ENCODE measurements at places on chromosomes 2 and 18. TPM values are rescaled to one million over a fixed set of nuclear protein-coding genes. Genes with fewer than 3 reads are reported as not detected.

The B4GALT6 gene
- total RNA-seq = 1.4 TPM

The RAB6D gene
- not detected for total RNA-seq

The ACTG2 gene
- total RNA-seq = 3.8 TPM

The CELF4 gene
- total RNA-seq = not detected

The LRATD1 gene
- total RNA-seq = 35.4 TPM

The BMP10 gene
- not detected for total RNA-seq

The CYS1 gene
- total RNA-seq = 0.15 TPM

The LRRC30 gene
- not detected for total RNA-seq

The SERPINB10 gene
- not detected for total RNA-seq

The BARD1 gene
- total RNA-seq = 30.5 TPM

The KIF1A gene
- total RNA-seq = 0.40 TPM

The SLC16A14 gene
- 12.4 TPM for total RNA-seq

The VIT gene
- total RNA-seq = not detected

The CRACDL gene
- total RNA-seq = 0.40 TPM

The OTOS gene
- not detected for total RNA-seq

The DSG4 gene
- 0.04 TPM for total RNA-seq

The C2orf78 gene
- total RNA-seq = not detected

The FOXI3 gene
- not detected for total RNA-seq

The KLF7 gene
- total RNA-seq = 5.6 TPM

The ANO7 gene
- total RNA-seq = 2.6 TPM

The PSMA8 gene
- not detected for total RNA-seq

The LPIN2 gene
- 9.8 TPM for total RNA-seq

The RAB3GAP1 gene
- total RNA-seq = 35.8 TPM

The GALNT14 gene
- 12.7 TPM for total RNA-seq

The TDRD15 gene
- not detected for total RNA-seq

The CSRNP3 gene
- 8.3 TPM for total RNA-seq

The PLA2R1 gene
- 3.4 TPM for total RNA-seq

The BIRC6 gene
- total RNA-seq = 116 TPM

The OXER1 gene
- not detected for total RNA-seq

The PARD6G gene
- total RNA-seq = 5.4 TPM

The SOWAHC gene
- 27.4 TPM for total RNA-seq

The TBR1 gene
- not detected for total RNA-seq

The C2orf15 gene
- total RNA-seq = 4.4 TPM

The LRRFIP1 gene
- 87.8 TPM for total RNA-seq

The COLEC12 gene
- total RNA-seq = not detected

The CFAP65 gene
- total RNA-seq = 0.18 TPM

The NPPC gene
- not detected for total RNA-seq

The MAB21L4 gene
- total RNA-seq = 1.0 TPM

The POTEE gene
- not detected for total RNA-seq

The LIMS3 gene
- total RNA-seq = 0.26 TPM

The TMEM37 gene
- total RNA-seq = 0.26 TPM

The PTMA gene
- 2,032 TPM for total RNA-seq

The CCDC121 gene
- 2.7 TPM for total RNA-seq

The SLC8A1 gene
- total RNA-seq = 1.6 TPM

The STRADB gene
- total RNA-seq = 28.9 TPM

The MAIP1 gene
- 49.2 TPM for total RNA-seq

The E2F6 gene
- total RNA-seq = 27.1 TPM

The MYO5B gene
- 10.4 TPM for total RNA-seq

The CFC1 gene
- not detected for total RNA-seq

The MRPL30 gene
- 42.8 TPM for total RNA-seq

The MYCN gene
- not detected for total RNA-seq

The FEV gene
- 0.07 TPM for total RNA-seq

The KDM3A gene
- 32.2 TPM for total RNA-seq

The SCN9A gene
- 7.0 TPM for total RNA-seq

The C2orf92 gene
- total RNA-seq = 3.3 TPM

The AKAIN1 gene
- total RNA-seq = not detected

The ZSWIM2 gene
- not detected for total RNA-seq

Measured in PC-3 (cell line).